GM13977 (cell line): ENCODE measurements at places on chromosomes 12 and 14.

- no peak for DNase-seq
Observed at GRCh38 chr14:47366006-47366405, 309.4 kb downstream of the MDGA2 start.

- no peak for DNase-seq
Observed at GRCh38 chr12:110436231-110436630, 13.9 kb downstream of the ARPC3 start.

GRCh38 chr12:122489038-122489437 is 11.7 kb downstream of the ZCCHC8 start:
- DNase-seq: no peak

GRCh38 chr14:83470466-83470865 is 1936.8 kb upstream of the SEL1L start:
- no peak for DNase-seq

DNA sequence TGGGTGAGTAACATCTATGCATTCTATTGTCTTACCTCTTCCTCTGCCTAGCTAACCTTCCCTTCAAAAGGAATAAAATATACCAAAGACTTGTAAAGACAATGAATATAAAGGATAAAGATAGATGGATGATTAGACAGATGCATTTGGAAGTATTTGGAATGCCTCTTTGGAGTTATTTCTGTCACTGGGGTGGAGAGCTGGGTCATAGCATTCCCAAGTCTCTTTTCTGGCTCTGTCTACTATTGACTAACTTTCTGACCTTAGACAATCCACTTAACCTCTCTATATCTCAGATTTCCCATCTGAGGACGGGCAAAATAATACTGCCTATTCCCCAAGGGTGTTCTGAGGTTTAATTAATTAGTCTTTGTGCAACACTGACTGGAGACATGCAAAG is 517.4 kb downstream of the DIO2 start:
- DNase-seq: no peak

DNA sequence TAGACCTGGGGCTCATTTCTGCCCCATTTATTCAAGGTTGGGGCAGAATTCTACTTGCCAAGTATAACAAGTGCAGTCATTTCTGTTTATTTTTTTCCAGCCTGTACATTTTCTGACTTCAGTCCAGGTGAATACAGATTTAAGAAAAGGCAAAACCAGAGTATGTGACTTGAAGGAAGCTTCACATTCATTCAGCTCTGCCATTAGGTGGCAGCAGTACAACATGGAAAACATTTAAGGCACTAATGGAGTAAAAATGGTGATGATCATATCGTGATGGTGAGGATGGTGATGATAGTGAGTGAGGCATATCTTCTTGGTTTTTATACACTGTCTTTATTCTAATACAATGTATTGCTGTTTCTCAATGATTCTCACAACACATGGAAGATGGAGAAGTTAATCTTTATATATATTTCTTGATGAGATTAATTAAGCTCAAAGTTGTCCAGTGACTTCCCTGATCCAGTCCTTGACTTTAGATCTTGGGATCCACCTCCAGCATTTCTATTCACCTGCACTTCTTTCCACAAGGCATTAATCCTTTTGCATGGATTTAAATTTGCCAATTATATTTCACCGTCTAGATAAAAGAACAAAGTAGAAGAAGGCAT is 176.7 kb upstream of the SEL1L start:
- no peak for DNase-seq

DNA sequence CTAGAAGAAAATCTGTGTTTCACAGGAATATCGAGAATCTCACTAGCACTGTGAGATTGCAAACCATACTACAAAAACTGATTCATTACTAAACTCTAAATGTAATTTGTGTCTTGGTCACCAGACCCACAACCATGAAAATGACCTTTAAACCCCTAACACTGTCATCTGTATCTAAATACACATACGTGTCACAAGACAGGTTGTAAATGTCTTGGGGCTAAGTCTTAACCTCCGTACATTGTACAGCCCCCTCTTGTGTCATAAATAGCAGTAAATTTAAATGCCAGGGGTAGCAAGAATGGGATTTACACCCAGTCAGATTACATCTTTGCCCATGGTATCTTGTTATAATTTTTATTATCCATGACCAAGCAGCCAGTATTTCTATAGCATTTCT is 117.3 kb downstream of the GPR135 start:
- DNase-seq: no peak

- DNase-seq: no peak
Observed at GRCh38 chr12:122873540-122873939, 22.4 kb downstream of the VPS37B start.
